ENCODE measurements at places on chromosomes 6 and 20.

DNA sequence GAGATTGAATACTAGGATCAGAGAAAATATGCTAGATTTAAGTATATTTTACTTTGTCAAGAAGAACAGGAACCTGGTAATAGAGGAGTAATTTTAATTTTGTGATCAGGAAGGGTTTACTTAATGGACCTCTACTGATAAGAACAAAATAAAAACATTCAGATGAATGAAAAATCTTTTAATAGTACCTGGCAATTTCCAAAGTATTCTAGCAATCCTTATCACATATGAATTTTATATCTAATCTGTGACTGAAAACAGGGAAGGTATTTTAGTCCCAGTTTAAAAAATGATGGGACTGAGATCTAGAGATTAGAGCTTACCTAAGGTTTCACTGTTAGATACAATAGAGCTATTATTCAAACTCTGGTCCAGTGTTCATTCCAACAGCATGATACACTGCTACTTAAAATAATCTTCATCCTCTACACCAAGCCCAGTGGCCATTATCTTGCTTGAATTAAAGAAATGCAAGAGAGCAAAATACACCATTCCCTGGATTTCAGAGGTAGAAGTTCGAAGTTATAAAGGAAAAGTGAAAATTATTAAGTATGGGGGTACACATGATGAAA lies 13.5 kb downstream of the SLC17A5 start:
- DNase-seq, result no peak

GRCh38 chr6:57267586-57268293 lies 45.6 kb upstream of the RAB23 start:
- DNase-seq, result peak; percentile 99

GRCh38 chr20:33092361-33092760 lies 12.9 kb downstream of the BPIFB4 start:
- DNase-seq, result no peak

GRCh38 chr6:152879681-152880080 lies 103.2 kb downstream of the FBXO5 start:
- DNase-seq, result no peak

- no peak for DNase-seq
Measured at GRCh38 chr6:24996269-24996836, 60.6 kb upstream of the RIPOR2 start.

- DNase-seq, result no peak
Measured at GRCh38 chr6:10390495-10391298, 24.2 kb downstream of the TFAP2A start.

DNA sequence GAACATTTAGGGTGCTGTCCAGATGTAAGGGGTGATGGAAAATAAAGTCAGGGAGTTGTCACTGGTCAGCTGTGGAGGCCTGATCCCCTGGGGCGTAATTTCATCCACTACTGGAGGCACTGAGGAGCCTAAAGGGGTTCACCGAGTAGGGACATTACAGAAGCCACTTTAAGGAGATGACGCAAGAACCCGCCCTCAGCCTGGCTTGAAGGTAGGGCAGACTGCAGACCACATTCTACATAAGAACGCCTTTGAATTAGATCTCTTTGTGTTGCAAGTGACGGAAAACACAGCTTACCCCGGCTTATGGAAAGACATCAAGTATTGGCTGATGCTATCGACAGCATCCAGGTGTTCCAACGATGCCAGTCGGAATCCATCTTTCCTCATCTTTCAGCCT lies 462.7 kb upstream of the CDH4 start:
- no peak for DNase-seq

DNA sequence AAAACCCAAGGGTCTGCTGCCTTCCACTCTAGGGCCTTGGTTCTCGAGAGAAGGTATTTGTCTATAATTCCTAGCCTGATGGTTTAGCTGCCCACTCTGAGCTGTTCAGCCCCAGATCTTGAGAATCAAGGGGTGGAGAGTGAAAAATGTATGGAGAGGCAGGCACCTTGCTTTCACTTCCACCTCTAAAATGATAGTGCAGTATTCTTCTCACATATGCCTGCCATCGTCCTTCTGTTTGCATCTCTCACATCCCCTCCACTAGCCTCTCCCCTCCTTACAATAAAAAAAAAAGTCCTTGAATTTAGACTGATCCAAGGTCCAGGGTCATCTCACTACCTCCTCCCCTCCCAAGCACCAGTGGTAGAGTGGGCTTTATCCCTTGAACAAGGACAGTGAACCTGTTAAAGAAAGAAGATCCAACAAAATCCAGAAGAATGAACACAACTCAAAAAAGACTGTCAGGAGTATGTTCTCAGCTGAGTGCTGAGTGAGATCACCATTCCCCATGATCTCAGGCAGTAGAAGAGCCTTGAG lies 104.2 kb downstream of the HIVEP1 start:
- no peak for DNase-seq

- no peak for DNase-seq
Measured at GRCh38 chr6:170485159-170485558, 67.9 kb downstream of the PSMB1 start.

DNA sequence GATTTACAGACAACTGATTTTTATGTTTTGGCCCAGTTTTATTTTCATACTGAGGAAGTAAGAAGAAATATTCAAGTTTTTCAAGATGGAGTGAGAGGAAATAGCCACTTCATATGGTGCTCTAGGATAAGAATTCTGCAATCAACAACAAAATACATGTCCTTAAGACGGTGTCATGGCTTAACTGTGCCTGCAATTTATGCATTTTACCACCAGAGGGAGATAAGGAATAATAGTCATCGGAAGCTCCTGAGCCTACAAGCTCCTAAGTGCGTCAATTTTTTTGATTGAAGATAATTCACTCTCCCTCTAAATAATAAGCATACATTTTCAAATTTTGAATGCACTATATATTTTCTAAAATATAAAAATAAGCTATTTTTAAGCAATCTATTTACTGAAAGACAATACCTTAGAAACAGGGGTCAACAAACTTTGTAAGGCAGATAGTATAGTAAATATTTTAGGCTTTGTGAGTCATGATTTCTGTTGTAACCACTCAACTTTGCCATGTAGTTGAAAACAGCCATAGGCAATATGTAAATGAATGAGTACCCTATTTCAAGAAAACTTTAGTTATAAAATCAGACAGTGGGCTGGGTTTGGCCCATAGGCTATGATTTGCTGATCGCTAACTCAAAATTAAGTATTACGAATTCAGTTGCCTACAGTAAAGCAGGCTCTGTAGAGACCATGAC lies 230.9 kb upstream of the DTNBP1 start:
- no peak for DNase-seq

DNA sequence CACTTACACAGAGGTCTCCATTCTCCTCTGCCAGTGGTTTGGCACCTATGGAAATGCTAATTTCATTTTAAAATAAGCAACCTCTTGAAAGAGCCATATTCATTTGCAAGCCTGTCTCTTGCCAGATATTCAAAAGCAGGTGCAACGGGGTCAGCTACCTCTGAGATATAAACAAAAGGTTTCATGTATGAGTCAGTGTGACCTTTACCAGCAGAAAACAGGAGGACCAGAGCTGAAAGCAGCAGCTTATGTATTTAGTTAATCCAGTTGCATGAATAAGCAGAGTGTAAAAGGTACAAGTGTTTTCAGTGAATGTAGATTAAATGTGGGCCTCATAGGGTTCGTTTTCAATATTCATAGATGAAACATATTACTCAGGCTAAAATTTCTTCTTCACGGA lies 56.0 kb downstream of the TENT5A start:
- no peak for DNase-seq

DNA sequence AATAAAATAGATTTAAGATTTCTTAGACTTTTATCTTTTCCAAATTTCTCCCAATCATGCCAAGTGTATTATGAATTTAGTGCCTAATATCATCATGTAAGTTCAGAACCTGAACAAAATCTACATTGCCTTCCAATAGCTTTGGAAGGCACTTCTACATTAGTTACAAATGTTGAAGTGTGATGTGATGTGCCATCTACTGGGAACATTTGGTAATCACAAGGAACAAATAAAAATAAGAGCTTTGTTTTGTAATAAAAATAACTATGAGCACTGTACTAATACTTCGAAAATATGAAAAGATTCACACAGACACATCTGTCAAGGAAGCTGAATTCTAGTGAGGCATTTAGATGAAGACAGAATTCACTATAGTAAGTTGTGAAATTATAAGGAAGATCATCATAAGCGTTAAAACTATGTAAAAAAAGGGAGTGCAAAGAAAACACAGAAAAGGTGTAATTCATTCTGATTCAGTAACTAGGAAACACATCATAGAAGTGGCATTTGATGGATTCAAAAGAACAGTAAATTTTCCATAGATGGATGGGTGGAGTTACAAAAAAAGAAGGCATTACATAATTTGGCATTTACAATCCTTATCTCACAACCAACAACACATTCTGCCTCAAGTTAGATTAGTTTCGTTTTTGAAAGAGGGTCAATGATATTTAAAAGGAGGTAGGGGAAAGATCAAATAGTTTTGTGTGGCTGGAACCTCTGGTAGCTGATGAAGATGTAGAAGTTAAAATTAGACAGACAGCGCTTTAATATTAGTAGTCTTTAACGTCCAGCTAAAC lies 161.0 kb downstream of the ASCC3 start:
- DNase-seq, result peak; percentile 48

- peak; percentile 40 for DNase-seq
Measured at GRCh38 chr20:61558726-61559125, 306.7 kb downstream of the CDH4 start.

DNA sequence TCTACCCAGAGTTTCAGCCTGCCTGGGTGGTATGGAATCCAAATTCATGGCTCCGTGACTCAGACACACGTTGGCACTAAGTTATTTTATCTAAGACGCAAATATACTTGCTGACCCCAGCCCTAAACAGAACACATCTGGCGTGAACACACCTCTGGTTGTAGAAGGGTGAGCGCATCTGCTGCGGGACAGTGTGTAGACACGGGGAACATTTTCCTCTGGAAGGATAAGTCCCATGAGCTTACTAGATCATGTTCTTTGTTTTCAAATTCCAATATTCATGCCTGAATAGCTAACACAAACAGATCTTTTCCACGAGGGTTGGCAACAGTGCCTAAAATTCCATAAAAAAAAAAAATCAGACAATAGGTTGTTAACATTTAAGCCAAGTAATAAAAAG lies 87.8 kb downstream of the TMEM170B start:
- DNase-seq, result peak; percentile 36

- DNase-seq, result peak; percentile 5
Measured at GRCh38 chr6:122286512-122286911, 112.9 kb upstream of the HSF2 start.

DNA sequence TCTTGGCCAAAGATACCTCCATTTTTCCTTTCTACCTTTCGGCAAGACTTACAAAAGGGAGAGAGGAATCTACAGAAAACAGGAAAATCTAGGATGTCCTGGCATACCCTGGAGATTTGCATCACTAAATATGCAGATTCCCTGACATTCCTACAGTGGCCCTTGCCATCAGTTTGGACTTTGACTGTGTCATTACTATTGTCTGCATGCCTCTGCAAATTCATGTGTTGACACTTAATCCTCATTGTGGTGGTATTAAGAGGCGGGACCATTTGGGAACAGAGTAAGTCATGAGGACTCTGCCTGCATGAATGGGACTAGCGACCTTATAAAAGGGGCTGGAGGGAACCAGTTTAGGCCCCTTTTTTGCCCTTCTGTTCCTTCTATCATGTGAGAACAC lies 50.5 kb upstream of the DTNBP1 start:
- DNase-seq, result no peak

GRCh38 chr6:126698732-126699240 lies 358.9 kb downstream of the CENPW start:
- DNase-seq, result no peak

- peak; percentile 34 for DNase-seq
Measured at GRCh38 chr20:22904386-22904785, 130.7 kb upstream of the SSTR4 start.

GRCh38 chr6:75115481-75115880 lies 90.4 kb downstream of the COL12A1 start:
- peak; percentile 41 for DNase-seq

- no peak for DNase-seq
Measured at GRCh38 chr6:159535656-159536350, 157.2 kb downstream of the SOD2 start.

DNA sequence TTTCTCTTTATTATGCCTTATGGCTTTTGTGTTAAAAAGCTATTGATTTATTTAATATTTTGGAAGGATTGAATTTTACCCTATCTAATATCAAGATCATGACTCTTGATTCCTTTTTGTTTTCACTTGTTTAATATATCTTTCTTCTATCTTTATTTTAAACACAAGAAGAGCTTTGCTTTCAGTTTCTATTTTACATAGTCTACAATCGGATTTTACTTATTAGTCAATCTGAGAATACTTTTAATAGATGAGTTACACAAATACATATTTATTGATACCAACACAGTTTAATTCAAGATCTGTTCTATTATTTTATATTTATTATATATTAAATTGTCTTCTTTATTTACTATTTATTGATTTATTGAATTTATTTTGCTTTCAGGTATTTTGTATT lies 218.8 kb downstream of the ESR1 start:
- DNase-seq, result no peak

DNA sequence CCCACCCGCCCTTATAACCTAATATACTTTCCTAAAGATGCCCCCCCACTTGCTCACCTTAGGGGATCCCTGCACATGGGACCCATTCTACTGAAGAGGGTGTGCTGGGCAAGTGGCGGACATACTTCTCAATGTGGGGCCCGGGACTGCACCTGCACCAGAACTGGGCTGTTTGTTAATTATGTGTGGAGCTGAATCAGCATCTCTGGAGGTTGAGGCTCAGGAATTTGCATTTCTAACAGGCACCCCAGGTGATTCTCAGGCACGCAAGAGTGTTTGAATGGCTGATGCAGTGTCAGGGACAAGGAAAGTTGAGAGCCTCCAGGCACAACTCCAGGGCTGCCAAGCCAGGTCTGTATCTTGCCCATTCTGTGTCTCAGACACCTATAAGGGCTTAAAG lies 8.9 kb upstream of the PTPRT start:
- DNase-seq, result no peak

GRCh38 chr6:3006476-3006875 lies 6.8 kb downstream of the NQO2 start:
- DNase-seq, result no peak

- no peak for DNase-seq
Measured at GRCh38 chr6:118780668-118781067, 113.3 kb upstream of the ASF1A start.

GRCh38 chr6:42629845-42630244 lies 66.0 kb downstream of the UBR2 start:
- no peak for DNase-seq

DNA sequence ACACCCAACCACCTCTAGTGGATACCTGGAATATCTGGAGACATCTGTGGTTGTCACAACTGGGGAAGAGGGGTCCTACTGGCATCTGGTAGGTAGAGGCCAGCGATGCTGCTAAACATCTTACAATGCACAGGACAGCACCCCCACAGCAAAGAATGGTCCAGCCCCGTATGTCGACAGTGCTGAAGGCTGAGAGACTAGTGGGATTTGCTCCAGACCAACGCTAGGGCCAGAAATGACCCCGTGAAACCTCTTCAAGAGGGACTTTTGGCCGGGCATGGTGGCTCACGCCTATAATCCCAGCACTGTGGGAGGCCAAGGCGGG lies 7.2 kb downstream of the PREX1 start:
- no peak for DNase-seq
